HCT116 (cell line): ENCODE measurements at places on chromosomes 3 and 15. TPM values are rescaled to one million over a fixed set of nuclear protein-coding genes. Genes with fewer than 3 reads are reported as not detected.

- no peak for DNase-seq
Measured at GRCh38 chr3:62824965-62825592, 50.1 kb downstream of the CADPS start.

GRCh38 chr3:149342413-149343380 is 9.3 kb upstream of the TM4SF18 start:
- no peak for DNase-seq

- DNase-seq: no peak
Measured at GRCh38 chr3:63910891-63911290, 1.3 kb downstream of the SCAANT1 start.

DNA sequence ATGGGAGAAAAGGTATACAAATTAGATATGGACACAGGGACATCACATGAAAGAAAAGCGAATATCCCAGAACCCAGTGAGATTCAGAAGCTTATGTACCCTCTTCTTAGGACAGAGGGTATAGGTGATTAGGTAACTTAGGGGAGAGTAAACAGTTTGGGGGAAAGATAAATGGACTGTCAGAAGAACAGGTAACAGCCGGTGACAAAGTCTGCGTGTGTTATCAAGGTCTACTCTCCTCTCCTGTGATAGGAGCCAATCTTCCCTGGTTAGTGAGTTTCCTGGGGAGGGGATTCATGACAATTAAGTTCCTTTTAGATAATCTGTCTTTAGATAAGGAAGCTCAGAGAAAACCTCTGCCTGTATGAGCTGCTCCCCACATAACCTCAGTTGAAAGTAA is 30.6 kb upstream of the SNRPN start:
- no peak for DNase-seq

- DNase-seq: no peak
Measured at GRCh38 chr15:84961707-84962106, 19.9 kb upstream of the PDE8A start.

Gene TM4SF1
- total RNA-seq: 0.66 TPM

Gene VPS13C
- total RNA-seq: 18.6 TPM

Gene SMCO1
- total RNA-seq: not detected
